Stimulated activated CD4-positive, alpha-beta T cell treated with anti-CD3 and anti-CD28 coated beads, Interleukin-15, amount 100 ng/mL, for 1 hour (primary cell): ENCODE measurements at places on chromosomes 1 and 21.

- no peak for DNase-seq
Observed at GRCh38 chr1:228540161-228540917, 53.2 kb downstream of the RNF187 start.

GRCh38 chr1:74629283-74629682 is 44.3 kb downstream of the ERICH3 start:
- DNase-seq, result no peak

DNA sequence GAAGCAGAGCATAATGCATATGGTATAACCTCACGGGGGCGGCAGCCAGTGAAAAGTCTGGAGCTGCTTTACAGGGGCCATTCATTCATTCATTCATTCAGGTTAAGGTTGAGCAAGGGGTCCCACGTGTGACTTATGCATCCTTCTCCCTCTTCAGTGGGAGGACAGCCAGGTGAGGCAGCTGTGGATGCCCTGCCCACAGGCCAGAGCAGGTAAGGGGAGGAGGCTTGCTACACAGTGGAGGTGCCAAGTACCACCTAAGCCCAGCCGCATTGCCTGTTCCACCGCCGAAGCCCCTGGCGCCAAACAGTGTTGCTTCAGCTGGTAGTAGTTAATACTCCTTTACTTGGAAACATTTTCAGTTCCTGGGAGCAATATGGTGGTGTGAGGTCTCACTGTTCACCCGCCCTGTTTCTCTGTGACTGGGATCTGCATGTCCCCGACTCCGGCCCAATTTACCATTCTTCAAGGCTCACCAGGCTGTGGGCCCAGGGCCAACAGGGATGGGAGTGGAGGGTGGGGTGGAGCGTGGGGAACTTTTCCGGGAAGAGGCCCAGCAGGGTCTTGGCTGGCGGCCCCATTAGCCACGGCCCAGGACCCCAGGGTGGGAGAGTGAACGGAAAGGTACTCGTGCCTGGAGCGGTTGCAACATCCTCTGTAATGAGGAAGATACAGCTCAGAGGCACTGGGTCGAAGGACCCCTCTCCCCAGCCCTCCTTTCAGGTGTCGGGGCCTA is 722 bp upstream of the PODN start:
- DNase-seq, result no peak

DNA sequence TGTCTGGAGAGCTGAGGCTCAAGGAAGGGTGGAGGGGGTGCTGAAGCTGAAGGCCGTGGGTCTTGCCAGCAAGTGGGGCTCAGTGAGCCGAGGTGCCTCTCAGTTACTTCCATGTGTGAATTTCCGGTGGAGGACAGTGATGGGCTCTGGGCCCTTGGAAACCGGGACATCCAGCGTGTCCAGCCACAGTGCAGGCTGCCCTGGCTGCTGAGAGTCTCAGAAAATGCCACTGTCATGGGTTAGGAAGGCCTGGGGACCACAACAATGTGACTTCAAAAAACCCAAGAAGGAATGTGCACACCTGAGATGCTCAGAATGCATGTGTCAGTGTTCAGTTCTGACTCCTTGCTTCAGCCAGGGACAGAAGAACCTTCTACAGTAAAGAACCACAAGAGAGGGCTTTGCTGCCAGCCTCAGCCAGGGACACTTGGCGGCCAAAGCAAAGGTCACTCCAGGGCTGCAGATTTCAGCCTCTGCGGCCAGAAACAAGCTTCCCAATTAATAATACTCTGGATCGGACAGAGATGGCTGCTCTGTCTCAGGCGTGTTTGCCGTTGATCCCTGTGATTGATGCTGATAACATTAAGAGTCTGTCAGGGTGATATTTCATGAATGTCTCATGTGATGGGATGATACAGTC is 12.6 kb upstream of the LAMTOR5 start:
- no peak for DNase-seq

DNA sequence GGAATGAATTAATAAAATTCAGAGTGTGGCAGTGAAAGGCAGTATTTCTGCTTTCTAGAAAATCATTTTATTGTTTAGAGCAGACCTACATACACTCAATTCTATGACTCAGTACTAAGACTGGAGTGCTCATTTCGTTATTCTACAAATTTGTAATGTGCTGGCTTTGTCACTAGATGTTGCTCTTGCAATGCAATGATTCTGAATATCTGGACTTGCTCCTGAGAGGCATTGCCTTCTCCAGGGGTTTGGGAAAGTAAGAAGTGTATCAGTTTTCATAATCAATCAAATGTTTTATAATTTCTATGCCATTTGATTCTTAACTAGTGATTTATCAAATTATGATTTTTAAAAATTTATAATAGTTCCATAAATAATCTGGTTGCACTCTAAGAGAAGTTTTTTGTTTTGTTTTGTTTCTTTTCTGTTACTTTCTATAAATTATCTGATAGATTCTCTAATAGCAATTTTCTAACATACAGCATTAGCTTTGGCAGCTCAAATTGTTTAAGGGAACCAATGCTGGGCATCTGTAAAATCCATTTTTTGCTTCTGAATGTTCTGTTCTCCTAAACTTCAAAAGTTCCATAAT is 280.5 kb upstream of the SGIP1 start:
- no peak for DNase-seq

DNA sequence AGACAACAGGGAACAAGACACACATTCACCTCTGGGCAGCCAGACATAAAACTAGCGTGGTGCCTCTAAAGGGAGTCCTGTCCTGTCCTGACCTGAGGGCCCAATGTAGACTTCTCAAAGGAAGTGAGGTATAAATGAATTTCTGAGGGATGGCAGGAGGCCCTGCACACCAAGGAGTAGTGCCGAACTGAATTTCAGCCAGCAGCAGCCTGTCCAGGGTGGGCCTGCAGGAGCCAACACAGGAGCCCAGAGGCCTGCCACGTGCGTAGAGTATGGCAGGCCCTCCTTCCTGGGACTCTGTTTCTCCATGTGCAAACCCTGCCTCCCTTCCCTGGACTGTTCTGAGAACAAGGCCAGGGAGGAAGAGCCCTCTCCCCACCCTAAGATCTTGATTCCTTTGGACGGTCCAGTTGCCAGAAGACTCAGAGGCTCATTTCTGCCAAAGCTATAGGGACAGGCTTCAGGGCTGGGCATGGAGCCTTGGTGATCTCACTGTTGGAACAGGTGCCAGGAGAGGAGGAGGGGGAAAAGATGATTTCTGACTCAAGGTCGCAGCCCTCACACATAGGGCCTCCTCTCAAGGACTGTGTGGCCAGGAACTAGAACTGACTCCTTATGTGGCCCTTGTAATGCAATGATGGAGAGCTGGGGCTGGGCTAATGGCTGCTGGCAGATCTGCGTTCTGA is 1.8 kb upstream of the FABP3 start:
- DNase-seq, result no peak

- DNase-seq, result no peak
Observed at GRCh38 chr1:77565321-77565720, 117.1 kb downstream of the ZZZ3 start.
